ENCODE measurements at places on chromosomes 7 and 10.

DNA sequence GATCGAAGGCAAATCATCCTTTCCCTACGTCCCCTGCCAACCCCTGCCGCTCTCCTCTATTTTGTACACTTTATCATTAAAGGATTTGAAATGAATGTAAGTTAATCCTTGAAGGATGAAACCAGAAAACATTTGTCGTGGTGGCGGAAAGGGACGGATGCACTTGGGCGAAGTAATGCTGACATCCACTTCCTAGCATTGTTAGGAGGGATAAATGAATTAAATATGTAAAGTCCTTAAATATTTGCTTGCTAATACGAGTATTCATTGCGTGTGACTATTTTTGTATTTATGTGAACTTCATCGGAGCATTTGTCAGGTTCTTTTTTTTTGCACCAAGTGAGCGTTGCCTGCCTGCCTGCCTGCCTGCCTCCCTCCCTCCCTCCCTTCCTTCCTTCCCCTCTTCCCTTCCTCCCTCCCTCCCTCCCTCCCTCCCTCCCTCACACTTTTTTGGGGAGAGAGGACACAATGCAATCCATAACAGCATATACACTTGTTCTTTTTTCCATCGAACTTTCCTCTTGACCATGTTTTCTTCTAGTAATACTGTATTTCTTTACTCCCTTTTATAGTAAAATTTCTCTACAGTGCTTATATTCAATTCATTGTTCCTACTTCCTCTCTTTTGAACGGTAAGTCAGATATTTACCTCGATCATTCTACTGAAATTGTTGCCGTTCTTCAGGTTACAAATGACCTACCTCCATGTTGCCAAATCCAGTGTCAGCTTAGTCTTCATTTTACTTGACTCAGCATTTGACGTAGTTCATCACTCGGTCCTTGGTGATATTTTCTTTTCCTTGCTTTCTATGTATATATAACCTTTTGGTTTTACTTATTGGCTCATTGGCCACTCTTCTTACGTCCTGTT is 831 bp downstream of the CCDC7 start:
- no peak for DNase-seq

DNA sequence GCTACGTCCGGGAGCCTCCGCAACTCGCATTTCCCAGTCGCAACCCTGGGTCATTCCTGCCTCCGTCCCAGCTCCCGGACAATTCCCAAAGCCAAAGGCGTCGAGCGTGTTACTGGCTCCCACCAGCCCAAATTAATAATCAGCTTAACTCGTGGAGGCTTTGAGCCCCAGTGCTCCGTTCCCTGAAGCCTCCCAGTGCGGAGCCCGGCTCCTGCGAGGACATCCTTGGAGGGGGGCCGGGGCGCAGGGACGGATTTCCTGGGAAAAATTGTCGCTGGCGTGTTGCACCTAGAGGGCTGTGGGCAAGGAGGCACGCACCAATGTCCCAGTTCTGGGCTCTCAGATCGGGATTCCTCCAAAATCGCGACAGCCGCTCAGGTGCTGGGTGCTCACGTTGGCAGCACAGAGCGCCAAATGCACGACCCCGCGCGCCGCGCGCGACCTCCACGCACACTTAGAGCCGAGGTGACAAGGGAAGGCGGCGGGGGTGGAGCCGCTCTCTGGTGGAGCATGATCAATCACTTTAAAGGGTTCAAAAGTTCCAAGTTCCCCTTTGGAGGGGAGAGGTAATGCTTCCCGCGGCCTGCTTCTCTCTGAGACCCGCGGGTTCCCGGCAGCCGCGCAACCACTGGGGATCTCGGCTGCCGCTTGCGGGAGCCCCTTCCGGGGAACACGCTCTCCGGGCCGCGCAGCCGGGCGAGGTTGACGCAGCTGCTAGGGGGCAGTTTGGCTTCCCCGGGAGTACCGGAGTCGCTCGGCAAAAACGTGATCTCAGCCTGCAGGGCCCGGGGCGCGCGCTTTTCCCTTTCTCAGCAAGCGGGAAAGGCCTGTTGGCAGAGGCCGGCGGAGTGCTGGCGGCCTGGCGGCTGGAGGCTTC is 25.5 kb downstream of the SKIDA1 start:
- DNase-seq: no peak

GRCh38 chr10:90741926-90742565 is 115.8 kb downstream of the HTR7 start:
- DNase-seq: no peak

DNA sequence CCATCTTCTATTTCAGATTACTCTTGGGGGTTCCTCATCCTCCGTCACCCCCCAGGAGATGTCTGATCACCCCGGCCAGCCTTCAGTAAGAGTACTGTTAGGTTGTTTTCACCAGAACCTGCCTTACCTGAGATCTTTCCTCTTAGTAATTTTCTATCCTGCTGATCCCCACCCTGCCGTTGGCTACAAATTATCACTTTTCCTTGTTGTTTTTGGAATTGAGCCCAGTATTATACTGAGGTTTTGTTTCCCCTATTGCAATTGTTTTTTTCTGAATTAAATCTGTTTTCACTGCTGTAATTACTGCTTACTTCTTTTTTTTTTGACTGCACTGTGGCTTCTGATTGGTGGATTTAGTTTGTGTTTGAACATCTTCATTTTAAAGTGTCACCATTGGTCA is 14.7 kb downstream of the SPAM1 start:
- DNase-seq: no peak

Measured in neuronal stem cell (in vitro differentiated cells).